Activated naive CD8-positive, alpha-beta T cell treated with anti-CD3 and anti-CD28 coated beads for 36 hours (primary cell): ENCODE measurements at places on chromosomes 5 and 9.

DNA sequence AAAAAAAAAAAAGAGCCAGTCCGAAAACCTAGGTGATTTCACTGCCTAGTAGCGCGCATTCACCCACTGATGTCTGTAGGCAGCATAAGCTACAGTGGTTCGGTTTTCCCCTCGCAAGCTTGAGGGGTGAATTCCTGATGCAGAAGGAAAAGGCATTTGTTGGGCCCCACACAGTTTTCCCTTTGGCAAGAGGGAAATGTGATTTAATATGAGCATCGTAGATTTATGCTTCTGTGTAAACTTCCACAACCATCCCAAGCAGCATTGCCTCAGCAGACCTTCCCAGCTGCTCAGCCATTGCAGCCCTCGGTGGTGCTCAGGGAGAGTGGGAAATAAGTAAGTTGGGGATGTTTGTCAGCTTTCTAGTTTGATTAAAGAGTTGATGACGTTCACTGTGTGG, 231.5 kb upstream of the PPP1R2B start:
- no peak for DNase-seq

DNA sequence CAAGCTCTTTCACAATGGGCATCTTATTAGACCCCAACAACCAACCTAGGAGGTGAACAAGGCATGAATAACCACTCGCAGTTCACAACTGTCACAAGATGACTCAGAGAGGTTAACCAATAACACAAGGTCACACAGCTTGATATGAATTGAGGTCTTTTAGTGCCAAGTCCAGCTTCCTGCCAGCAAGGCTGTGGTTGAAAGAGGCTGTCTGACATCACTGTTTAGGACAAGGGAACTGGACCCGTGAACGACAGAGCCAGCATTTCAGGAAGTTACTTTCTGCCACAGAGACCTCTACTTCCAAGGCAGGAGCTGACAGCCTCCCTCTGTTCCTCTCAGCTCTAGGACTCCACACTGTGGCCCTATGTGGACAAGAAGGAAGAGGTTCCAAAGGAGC, 53.4 kb upstream of the ALDH1B1 start:
- DNase-seq, result no peak

DNA sequence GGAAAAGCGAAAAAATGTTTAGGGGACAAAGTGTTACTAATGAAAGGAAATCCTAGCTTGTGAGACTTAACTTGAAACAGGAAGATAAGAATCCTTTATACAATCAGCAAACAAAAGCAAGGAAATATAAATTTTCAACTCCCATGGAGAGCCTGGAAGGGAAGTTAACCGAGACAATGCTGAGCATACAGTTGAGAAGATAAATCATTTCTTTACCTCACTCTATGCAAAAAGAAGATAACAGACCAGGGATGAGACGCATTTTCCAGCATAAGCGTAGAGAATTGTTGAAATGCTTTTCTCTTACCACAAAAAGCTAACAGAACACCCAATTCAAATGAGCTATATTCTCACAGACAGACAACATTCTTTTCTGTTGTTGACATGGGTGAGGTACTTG, 309.6 kb downstream of the CWC27 start:
- no peak for DNase-seq

DNA sequence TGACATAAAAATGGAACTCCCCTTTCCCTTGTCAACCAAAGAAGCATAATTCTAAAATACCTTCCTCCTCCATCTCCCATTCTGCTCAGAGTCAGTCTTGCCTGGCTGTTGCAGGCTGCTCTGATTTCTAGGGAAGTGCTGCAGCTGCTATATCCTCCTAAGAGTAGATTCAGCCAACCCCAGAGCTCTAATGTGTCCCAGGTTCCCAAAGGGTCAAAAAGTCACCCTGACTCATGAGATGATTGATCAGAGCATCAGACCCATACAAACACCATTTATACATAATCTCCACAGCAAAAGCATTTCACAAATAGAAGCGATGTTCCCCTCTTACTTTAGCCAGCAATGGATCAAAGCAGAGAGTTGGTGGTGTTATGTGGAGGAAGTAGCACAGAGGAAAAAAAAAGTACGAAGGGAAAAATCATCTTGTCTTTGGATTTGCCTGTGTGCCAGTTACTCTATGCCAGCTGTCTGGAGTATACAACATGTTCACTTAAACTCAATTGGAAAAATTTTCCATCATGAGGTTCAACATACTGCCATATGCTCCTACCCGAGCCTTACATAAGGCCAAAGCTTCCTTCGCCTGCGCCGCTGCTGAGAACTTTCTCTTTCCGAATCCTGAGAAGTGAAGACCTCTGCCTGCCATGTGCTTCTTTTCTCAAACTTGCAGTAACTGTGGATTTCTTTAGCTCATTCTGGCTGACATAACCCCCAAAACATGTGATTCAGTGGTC, 258.0 kb downstream of the TLE4 start:
- no peak for DNase-seq

DNA sequence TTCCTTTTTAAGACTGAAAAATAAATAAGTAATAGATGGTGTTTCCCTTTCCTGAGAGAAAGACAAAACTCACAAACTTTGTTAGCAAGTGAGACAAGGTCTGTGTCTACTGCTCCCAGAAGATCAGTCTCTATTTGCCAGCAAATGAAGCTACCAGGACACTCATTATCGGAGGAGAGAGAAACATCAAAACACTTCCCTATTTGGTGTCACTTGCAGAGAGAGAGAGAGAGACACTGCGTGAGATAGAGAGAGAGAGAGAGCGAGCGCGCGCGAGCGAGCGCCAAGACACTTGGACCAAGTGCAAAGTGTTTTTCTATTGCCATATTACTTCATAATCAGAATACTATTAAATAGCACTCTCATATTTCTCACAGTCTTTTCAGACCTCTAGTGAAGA, 142.7 kb downstream of the KCNN2 start:
- DNase-seq, result no peak

GRCh38 chr5:35938568-35939227, at the start of gene CAPSL:
Gene CAPSL, minus strand, starts transcription at chr5:35938622. Its CDS starts 17,502 bp downstream, at chr5:35921120.
- DNase-seq, result no peak

DNA sequence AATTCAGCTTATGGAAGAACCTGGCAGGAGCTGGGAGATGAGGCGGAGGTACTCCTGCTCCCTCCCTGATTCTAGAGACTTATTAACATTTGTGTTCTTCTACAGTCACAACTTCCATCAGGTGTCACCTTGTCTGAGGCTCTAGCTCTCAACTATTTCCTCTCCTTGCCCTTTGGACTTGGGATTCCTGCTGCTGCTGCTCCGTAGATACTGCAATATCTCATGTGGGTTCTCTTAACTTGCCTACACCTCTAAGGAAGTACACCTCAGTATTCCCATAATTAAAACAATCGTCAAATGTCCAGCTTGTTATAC, 21.2 kb downstream of the ANXA1 start:
- no peak for DNase-seq
